ENCODE measurements at places on chromosomes 6 and 20.

DNA sequence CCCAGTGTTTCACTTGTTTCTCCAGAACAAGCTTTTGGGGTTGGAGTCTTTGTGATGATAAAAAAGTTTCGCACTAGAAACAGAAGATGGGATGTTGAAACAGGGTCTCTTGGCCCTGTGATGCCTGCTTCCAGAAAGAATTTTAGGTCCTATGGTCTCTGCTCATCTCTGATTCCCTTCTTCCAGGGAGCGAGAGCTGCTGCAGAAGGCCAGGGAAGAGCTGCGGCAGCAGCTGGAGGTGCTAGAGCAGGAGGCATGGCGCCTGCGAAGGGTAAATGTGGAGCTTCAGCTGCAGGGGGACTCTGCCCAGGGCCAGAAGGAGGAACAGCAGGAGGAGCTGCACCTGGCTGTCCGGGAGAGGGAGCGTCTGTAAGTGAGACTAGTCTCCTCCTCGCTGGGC lies 18.3 kb downstream of the CEP250 start:
- no peak for DNase-seq

- DNase-seq, result no peak
Measured at GRCh38 chr20:41005361-41005729, 23.3 kb upstream of the TOP1 start.

DNA sequence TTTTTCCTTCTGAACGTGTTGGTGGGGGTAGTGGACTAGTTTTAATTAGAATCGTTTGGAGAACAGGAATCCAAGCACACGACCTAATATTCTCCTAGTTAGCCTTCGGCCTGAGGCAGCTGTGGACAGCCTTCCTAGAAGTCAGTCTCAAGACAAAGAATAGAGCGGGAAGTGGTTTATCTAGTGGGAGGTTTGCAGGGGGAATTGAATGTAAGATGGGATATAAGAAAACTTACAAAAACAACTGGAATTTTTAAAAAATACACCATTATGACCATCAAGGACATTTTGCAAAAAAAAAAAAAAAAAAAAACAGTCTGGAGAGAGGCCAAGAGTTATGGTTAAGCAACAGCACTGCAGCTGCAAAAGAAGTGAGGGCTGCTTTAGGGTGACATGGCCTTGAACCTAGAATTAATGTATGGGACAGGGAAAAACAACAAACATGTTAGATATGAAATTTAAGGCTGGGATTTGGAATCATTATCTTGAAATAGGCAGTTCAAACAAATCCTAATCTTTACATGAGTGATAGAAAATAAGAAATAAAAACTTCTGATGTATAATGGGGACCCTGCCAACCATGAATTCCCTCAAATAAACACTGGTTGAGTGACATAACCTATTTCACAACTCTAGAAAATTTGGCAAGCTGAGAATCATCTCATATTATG lies 40.2 kb downstream of the PLAGL1 start:
- DNase-seq, result no peak

DNA sequence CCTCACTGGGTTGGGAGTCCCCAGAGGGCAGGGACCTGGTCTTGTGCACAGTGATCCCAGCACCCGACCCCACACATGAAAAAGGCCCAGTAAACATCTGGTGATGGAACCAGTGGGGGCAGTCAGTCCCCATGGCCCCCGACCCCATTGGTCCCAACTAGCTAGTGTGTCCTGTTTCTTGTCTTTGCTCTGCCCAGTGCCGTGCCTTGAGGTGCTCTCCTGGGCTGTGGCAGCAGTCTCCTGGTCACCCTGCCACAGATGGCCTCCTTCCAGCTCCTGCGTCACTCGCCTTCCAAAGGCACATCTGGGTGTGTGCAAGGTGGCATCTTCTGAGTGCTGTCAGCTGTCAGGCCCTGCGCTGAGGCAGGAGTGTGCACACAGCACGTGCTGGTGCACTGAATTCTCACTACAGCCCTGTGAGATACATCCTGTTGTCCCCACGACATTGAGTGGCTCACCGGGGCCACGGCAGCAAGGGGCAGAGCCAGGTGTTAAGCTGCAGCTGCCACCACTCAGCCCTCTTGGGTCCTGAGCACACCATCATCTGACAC lies 3.9 kb downstream of the NPEPL1 start:
- DNase-seq, result no peak

GRCh38 chr6:127301199-127301700 lies 34.6 kb downstream of the RNF146 start:
- no peak for DNase-seq

DNA sequence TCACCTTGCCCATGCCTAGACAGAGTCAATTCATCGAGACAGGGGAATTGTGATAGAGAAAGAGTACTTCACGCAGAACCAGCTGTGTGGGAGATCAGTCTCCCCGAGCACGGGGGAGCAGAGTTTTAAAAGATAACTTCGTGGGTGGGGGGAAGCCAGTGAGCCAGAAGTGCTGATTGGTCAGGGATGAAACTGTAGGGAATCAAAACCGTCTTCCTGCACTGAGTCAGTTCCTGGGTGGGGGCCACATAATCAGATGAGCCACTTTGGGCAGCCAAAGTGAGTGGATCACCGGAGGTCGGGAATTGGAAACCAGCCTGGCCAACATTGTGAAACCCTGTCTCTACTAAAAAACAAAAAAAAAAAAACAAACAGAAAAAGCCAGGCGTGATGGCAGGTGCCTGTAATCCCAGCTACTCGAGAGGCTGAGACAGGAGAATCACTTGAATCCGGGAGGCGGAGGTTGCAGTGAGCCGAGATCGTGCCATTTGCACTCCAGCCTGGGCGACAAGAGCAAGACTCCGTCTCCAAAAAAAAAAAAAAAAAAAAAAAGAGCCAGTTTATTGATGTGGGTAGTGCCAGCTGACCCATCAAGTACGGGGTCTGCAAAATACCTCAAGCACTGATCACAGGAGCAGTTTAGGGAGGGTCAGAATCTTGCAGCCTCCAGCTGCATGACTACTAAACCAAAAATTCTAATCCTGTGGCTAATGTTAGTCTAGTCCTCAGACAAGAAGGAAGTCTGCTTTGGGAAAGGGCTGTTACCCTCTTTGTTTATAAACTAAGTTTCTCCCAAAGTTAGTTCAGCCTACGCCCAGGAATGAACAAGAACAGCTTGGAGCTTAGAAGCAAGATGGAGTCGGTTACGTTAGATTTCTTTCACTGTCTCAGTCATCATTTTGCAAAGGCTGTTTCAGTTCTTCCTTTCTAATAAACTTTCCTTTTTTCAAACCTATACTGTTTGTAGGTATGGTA lies 3.9 kb upstream of the TRIM39 start:
- DNase-seq, result no peak

DNA sequence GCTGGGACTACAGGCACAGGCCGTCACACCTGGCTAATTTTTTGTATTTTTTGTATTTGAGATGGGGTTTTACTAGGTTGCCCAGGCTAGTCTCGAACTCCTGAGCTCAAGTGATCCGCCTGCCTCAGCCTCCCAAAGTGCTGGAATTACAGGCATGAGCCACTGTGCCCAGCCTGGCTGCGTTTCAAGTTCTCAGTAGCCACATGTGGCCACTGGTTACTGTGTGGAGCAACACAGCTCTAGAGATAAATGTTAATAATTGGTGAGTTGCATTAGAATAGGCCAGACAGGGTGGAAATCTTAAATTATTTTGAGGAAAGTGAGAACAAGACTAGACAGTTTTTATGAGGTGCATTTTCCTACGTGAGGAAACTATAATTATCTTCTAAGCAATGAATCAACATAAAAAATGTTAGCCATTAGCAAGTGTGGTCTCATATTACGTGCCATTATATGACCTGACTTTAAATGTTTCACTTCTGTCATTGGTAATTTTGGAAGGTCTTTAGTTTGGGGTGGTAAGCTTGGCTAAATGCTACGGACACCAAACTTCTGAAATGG lies 129.6 kb downstream of the PLEKHG1 start:
- no peak for DNase-seq

- DNase-seq, result no peak
Measured at GRCh38 chr6:82380566-82381185, 17.1 kb downstream of the TPBG start.

DNA sequence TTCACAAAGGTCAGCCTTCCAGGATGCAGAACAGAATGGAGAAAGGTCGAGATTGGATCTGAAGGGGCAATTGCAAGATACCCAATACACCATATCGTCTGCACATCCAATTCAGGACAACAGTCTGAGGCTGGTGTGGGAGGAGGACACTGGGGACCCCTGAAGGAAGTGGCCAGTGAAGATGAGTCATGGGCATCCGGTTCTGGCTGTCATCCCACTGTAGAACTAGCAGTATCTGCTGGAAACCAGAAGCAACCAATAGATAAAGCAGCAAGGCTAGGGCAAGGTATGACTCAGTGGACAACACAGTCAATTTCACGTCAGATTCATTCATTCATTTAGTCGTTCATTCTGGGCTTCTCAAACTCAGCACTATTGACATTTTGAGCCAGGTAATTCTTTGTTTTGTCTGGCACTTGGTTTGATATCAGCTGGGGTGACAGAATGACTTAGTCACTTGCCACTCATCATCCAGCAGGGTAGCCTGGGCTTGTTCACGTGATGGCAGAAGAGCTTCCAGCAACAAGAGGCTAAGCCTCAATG lies 30.3 kb upstream of the SHLD1 start:
- DNase-seq, result no peak

- DNase-seq, result no peak
Measured at GRCh38 chr6:34663831-34664255, 32.7 kb downstream of the ILRUN start.

GRCh38 chr6:138025528-138025978 lies 81.7 kb downstream of the PERP start:
- no peak for DNase-seq

DNA sequence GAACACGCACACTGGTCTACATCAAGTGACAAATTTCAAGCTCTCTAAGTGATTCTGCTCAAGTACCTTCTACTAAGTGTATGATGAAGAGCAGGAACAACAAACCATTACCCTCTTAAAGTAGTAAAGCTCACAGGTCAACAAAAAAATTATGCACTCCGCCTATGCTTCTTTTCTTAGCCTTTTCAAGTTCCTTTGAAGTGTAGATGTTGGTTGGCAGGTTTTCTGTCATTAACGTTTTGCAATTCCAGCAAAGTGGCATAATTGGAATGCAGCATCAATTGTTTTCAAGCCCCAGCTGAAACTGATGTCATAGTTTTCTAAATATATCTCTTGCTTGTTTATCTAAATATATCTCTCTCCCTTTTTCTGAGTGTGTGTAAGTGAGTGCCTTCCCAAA lies 396.9 kb upstream of the EYS start:
- DNase-seq, result no peak

GRCh38 chr20:46563860-46564221 lies 13.4 kb upstream of the OCSTAMP start:
- no peak for DNase-seq

GRCh38 chr6:151652325-151652724 lies 155.2 kb upstream of the ESR1 start:
- DNase-seq, result no peak

- no peak for DNase-seq
Measured at GRCh38 chr20:3753501-3754275, 13.9 kb downstream of the ADISSP start.

- DNase-seq, result no peak
Measured at GRCh38 chr6:112879920-112880413, 532.8 kb downstream of the RFPL4B start.
